Stimulated activated CD4-positive, alpha-beta T cell treated with anti-CD3 and anti-CD28 coated beads, Interleukin-4, amount 100 ng/mL, for 24 hours (primary cell): ENCODE measurements at places on chromosomes 6 and 20.

- no peak for DNase-seq
These were observed 611.3 kb downstream of the HDGFL1 start for GRCh38 chr6:23180504-23181293.

- DNase-seq = no peak
These were observed 57.9 kb upstream of the RCAN2 start for GRCh38 chr6:46549155-46549554.

DNA sequence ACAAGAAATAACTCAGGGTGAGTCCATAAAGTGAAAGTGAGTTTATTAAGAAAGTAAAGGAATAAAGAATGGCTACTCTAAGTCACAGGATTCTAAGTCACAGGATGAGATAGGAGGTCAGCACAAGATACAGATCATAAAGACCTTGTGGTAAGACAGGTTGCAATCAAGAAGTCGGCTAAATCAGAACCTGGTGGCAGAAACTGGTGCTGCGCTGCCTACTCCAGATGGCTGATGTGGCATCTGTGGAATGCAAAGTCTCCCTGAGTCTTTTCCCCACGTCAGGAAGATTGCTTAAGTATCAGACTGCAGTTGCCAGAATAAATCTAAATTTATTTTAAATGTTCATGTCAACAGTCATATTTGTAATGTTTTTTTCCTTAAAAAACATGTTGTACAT is 10.7 kb upstream of the KCNK15 start:
- DNase-seq = no peak

DNA sequence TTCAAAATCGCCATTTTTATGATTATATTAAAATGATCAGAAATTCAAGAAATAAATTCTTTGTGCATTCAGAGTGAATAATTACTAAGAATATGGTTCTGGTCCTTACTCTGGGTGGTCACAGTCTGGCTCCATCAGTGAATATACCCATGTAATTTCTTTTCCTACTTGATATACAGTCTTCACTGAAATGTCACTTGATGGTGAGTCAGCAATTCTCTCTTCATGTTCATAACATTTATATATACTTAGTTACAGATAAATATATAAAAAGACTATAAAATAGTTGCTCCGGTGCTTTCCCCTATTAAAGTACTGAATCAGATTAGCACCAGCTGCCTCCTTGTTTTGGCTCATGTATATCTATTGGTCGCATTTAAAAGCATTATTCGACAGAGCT is 56.4 kb upstream of the MTRF1L start:
- DNase-seq = no peak

DNA sequence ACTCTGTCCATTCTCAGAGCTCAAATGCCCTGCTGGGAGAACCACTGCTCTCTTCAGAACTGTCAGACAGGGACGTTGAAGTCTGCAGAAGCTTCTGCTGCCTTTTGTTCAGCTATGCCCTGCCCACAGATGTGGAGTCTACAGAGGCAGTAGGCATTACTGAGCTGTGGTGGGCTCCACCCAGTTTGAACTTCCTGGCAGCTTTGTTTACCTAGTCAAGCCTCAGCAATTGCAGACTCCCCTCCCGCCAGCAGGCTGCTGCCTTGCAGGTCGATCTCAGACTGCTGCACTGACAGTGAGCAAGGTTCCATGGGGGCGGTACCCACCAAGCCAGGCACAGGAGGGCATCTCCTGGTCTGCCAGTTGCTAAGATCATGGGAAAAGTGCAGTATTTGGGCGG is 21.8 kb upstream of the UFL1 start:
- peak; percentile 8 for DNase-seq

DNA sequence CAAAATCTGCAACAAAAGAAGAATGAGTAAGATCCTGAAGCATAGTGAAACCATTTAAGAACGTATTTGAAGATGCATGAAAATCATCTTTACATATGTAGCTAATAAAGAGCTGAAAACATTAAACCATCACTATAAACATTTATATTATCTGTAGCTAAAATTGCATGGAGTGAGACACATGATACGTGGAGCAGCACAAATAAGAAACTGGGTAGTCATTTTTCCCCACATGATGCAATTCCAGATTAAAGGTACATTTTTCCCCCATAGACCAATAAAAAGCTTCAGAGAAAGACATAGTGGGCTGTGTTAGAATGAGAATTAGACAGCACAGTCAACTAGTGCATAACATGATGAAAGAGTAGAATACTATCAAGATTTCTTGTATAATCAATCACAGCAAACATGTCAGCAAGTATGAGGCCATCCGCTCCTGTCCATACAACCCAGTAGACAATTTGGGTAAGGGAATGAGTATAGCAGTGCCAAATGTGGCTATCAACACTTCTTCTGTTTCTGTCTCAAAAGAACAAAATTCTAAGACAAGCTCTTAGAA is 67.0 kb downstream of the RSPO3 start:
- no peak for DNase-seq

- no peak for DNase-seq
These were observed 2.0 kb downstream of the SOX4 start for GRCh38 chr6:21595285-21596144.

GRCh38 chr20:58956078-58956477 is 25.0 kb upstream of the NELFCD start:
- no peak for DNase-seq

DNA sequence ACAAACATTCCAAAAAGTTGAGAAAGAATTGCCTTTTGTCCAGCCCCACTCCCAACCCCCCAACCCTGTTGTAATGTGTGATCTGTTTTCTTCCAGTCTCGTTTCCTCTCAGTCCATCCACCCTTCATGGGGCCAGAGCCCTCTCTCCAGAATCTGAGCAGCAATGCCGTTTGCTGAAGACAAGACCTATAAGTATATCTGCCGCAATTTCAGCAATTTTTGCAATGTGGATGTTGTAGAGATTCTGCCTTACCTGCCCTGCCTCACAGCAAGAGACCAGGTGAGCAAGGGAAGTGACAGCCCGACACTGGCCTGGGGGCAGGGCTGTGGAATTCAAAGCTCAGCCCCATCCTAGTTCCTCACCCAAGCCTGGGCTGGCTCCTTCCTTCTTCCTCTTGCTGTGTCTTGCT is 7.8 kb downstream of the MAVS start:
- DNase-seq = no peak

DNA sequence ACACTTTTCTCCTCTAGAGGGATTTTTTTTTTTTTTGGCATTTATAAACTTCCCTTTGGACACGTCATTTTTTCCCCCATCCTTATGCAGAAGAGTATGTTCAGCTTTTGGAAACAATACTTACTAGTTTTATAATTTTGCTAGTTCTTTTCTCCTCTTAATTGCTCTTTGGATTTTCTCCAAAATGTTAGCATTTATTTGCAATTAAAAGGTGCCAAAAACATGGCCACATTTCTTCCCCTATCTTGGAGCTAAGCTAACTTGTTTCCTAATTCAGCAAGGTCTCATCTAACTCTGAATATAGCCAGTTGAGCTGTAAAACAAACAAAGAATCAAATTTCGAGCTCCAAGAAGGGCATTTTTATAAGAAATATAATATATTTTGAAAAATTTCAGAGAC is 39.2 kb upstream of the RNF182 start:
- no peak for DNase-seq

GRCh38 chr6:56232436-56232835 is 14.9 kb downstream of the COL21A1 start:
- no peak for DNase-seq

GRCh38 chr20:52787216-52787615 is 184.9 kb upstream of the TSHZ2 start:
- no peak for DNase-seq

DNA sequence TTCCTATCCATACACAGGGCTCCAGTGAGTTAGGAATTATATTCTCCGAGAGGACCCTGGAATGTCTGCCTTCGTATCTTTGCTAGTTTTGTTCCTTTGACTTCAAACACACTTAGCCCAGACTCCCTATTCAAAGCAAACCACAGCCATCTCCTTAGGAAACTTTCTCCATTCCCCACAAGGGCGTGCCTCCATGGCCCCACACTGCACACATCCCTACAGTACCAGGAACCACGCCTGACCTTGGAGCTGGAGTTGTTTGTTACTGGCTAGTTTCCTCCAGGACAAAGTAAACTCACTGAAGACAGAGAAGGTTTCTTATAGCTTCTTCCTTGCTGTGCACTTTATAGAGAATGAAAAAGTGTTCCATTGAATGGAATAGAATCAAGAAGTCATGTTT is 412.8 kb upstream of the AGPAT4 start:
- no peak for DNase-seq

DNA sequence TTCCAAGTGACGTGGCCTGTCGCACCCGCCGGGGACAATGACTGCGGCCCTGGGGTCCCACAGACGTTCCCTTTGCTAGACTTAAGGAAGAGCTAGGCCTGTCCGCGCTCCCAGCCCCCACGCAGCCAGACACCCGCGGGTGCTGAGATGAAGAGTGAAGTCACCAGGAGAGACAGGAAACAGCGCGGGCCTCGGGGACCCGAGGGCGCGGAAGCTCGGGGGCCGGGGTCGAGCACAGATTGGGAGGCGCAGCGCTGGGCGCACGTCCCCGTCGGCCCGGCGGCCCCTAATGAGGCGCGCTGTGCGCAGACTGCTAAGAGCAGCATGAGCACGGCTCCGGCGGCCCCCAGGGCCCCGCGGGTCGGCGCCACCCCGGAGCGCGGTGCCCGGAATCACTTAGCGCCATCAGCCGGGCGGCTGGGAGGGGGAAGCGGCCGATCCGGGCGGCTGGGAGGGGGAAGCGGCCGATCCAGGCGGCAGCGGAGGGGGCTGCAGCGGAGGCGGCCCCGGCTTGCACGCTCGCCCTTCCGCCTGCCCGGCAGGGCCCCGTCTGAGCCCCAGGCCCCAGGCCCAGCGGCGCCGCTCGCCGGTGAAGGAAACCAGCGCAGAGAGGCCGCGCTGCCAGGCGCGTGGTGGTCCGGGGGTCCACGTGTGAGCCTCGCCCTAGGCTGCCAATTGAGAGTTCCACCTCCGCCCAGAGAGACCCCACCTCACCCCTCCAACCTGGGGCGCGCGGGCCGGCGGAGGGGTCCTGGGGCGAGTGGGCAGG is 8.3 kb upstream of the AVP start:
- DNase-seq = peak; percentile 43

GRCh38 chr20:7702141-7702540 is 238.1 kb downstream of the HAO1 start:
- DNase-seq = no peak

GRCh38 chr6:27863962-27864905 is 48.0 kb downstream of the OR2B2 start:
- DNase-seq = peak; percentile 19

DNA sequence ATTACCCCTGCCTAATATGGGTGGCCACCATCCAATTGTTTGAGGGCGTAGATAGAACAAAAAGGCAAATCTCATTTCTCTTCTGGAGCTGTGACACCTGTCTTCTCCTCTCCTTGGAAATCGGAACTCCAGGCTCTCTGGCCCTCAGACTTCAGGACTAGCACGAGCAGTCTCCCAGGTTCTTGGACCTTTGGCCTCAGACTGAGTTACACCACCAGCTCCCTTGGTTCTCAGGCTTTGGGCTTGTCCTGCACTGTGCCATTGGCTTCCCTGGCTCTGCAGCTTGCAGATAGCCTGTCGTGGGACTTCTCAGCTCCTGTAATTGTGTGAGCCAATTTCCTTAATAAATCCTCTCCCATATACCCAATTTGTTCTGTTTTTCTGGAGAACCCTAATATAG is 34.3 kb downstream of the ATRN start:
- no peak for DNase-seq

- DNase-seq = no peak
These were observed 2.1 kb upstream of the TRERF1 start for GRCh38 chr6:42453654-42454427.

DNA sequence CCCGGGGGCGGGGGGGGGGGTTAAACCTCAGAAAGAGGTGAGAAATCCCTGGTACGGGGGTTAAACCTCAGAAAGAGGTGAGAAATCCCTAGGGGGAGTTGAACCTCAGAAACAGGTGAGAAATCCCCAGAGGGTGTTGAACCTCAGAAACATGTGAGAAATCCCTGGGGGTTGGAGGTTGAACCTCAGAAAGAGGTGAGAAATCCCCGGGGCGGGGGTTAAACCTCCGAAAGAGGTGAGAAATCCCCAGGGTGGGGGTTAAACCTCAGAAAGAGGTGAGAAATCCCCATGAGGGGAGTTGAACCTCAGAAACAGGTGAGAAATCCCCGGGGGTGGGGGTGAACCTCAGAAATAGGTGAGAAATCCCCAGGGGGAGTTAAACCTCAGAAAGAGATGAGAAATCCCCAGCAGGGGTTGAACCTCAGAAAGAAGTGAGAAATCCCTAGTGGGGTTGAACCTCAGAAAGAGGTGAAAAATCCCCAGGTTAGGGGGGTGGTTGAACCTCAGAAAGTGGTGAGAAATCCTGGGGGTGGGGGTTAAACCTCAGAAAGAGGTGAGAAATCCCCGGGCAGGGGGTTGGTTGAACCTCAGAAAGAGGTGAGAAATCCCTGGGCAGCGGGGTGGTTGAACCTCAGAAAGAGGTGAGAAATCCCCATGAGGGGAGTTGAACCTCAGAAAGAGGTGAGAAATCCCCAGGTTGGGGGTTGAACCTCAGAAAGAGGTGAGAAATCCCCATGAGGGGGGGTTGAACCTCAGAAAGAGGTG is 87.4 kb downstream of the PLG start:
- peak; percentile 7 for DNase-seq

- no peak for DNase-seq
These were observed 109.9 kb upstream of the TIAM2 start for GRCh38 chr6:154885214-154885613.

DNA sequence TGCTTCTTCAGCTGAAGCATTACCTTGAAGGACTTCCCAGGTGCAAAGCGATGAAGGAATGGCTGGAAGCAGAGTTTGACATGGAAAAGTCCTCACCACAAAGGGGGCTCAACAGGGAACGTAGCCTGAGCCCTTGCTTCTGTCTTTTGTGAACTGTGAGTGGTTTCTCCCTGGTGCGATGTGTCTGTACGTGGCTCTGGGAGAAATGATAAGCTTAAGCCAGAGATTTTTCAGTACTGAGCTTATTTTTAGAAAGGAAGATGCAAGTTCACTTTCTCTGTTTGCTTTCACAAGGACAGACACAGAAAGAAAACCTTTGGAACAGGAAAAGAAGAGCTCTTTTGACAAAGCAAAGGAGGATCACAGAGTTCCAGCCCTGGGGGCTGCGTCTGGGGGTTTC is 79.4 kb downstream of the DACT2 start:
- DNase-seq = no peak

DNA sequence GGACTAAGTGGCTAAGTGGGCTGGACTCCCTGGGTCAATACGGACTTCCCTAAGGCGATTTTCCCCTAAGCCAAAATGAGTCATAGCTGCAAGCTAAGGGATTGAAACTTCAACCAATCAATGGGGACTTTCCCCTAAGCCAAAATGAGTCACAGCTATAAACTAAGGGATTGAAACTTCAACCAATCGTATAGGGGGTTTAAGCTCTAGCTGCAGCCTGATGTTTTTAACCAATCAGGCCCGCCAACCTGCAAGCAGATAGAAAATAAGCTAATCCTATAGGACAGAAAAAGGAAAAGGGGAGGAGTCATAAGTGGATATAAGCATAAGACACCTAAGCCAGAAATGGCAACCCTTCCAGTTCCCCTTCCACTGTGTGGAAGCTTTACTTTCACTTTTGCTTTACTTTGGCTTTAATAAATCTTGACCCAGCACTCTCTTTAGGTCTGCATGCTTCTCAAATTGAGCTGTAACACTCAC is 655.0 kb upstream of the HS3ST5 start:
- DNase-seq = no peak

GRCh38 chr6:83429857-83430610 is 817 bp downstream of the ME1 start:
- no peak for DNase-seq
